ENCODE measurements at places on chromosomes 5 and 9.

DNA sequence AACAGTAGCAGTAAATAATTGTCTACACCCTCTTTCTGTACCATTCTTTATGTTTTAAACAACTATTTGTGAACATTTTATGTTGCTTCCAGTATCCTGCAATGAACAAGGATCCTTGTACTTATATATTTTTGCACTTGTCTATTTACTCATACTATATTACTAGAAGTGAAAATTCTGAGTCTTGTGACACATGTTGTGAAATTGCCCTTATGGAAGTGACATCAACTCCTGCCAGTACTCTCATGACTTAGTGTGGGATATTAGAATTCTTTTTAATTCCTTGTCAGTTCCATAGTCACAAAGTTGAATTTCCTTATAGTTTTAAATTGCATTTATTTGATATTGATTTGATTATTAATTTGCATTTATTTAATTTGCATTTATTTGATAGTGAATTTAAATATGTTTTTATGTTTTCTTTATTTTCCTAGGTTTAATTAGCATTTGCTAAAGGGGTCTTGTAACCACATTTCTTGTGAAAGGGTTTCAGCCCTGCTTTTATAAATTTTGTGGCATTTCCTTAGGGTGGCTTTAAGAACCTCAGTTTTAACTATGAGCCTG, 27.7 kb downstream of the PARP8 start:
- ATAC-seq: peak; percentile 32

DNA sequence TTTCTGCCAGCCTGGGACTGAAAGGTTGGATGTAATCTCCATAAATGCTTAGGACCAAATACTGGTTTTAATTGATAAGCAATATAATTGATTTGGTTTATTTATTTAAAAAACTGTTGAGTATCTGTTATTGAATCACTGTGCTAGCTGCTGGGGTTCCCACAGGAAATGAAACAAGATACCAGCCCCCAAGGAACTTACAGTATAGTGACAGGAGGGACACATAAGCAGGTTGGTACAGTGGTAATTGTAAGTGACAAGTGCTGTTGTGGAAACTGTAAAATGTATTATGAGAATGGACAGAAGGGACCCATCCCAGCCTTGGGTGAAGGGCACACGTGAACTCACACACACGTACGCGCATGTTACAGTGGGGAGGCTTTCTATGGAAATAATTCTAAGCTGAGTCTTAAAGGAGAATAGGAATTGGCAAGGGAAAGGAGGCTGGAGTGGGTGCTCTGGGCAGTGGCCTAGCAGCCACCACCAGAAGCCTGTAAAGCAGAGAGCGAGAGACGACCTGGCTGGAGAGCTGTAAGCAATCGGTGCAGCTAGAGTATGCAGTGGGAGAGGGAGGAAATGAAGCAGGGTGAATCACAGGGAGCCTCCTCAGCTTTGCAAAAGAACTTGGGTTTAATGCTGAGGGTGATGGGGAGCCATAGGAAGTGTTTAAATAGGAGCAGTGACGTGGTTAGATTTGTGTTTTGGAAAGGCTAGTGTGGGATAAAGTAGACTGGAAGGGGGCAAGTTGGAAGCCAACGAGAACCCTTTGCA, 39.3 kb downstream of the GLRA1 start:
- no peak for ATAC-seq

DNA sequence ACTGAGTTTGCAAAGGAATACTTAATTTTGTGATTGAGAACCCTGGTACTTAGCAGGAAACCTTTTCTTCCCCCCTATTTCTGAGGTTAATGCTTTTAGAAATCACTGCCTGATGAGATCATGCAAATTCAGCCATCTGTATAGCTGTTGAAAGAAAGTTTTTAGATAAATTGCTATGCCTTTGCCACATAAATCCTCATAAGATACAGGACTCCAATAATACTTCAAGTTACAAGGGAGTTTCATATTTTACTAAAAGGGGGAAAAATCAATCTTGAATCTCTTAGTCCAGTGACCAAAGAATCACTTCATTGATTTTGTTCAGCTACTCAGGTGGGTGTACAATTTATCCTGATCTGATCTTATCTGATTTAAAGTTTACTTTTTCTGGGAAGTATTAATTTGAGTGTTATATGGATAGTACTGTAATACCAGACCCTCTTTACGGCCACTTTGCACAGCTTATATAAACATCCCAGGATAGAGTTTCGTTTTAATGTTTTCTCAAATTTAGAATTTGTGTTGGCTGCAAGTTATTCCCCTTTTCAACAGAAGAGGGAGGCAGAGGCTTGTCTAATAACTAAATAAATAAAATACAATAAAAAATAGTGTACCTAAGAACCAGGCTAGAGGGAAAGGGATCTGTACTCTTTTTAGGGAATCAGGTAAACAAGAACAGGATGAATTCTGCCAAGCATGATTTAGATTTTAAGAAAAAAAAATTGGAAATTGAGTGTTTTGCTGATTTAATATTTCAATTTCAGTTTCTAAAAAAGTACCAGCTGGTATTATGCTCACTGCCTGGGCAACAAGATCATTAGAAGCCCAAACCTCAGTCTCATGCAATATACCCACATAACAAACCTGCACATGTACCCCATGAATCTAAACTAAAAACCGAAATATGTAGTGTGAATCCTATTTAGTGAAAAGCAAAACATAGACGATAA, 69.1 kb downstream of the PSAT1 start:
- ATAC-seq: no peak

DNA sequence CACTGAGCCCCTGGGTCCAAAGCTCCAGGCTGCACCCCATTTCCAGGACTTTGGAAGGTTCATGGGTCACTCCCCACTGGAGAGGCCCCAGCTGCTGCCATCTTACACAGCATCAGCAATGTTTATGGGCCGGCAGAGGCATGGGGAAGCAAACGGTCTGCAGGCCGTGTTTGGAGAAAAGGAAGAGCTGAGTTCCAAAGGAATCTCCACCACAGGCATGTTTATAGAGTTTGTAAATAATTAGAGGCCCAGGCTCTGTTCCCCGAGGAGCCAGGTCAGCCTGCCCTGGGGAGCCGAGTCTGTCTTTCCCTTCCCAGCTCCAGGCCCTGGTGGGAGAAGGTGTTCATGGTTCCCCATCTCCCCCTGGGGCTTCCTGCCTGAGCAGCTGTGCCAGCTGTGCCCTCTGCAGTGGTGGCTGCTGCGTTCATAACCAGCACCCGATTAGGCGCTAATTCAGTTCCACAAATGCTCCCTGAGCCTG, 64.8 kb downstream of the COL27A1 start:
- ATAC-seq: no peak

DNA sequence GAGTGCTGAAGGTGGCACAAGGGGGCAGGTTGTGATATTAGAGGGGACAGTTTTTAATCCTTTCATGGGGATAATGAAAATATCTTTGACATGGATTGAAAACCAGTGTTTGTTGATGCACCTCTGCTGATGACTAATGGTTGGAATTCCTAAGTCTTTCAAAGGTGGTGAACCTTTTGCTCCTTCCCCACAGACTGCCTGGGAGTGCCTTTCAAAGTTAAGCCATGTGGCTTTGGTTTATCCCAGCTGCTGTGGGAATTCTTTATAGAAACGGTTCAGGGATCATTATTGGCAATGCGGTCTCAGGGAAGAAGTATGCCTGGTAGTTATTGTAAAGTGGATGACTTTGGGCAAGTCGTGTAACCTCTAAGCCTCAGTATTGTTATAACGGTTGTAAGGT, 45.7 kb downstream of the PIP5K1B start:
- no peak for ATAC-seq

DNA sequence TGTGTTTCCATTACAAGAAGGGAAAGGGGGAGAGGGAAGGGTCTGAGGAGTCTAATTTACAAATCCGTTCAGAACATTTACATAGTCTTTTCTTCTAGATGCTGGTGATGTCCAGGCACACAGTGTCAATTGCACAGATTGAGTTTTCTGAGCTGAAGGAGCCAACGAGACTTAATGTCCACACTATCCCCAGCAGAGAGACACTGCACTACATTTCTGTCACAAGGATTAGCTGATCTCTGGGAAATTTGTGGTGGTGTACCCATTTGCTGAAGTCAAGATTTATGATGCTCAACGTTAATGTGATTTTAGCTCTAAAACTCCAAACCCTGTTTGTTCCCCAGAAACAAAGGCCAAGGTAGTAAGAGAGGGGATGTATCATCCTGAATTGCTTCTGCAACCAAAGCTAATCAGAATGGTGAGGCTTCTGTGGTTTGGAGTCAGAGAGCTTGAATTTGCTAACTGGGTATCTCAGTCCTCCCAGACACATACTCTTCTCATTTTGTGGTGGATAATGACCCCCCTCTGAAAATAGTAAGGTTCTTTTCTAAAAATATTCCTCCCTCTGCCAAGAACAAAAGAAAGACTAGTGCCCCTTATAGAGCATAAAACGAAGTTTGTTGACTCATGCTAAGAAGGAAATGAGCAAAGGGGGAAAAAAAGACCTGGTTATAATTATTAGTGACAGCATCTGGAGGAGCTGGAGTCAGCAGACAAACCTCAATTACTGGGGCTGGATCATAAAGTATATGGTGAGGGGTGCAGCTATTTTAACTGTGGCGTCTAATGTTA, 416.9 kb downstream of the PSAT1 start:
- ATAC-seq: no peak

GRCh38 chr5:100131161-100131560, 404.0 kb upstream of the FAM174A start:
- ATAC-seq: no peak

DNA sequence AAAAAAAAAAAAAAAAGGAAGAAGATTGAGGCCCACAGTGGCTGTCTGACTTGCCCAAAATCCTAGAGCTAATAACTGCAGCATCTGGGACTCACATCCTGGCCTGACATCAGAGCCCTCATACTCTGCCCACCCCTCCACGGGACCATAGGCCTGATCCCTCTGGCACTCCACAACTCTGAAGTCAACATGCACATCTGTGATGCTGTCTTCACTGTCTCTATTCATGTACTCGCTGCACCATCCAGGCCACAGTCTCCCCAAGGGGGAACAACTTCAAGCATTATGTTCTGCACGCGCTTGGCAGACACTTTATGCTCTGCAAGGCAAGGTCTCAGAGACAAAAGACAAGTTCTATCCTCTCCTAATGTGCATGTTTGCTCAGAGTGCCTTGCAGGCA, 158.2 kb downstream of the SPOCK1 start:
- ATAC-seq: no peak

DNA sequence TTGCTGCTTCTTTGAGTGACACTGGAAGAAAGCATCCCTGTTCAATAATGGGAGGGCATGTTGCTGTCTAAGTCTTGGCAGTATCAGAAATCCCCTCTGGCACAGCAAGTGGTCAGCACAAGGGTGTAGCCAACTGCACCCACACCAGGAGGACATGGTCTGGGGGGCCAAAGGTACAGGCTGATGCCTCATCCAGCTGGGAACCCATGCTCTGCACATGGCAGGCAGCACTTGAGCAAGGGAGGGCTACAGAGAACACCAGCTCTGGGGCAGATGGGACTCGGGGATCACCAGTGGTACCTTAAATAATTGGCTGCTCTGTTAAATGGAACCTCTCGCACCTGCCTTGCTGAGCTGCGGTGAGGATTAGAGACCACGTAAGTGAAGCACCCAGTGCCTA, 265.2 kb downstream of the SYK start:
- no peak for ATAC-seq

DNA sequence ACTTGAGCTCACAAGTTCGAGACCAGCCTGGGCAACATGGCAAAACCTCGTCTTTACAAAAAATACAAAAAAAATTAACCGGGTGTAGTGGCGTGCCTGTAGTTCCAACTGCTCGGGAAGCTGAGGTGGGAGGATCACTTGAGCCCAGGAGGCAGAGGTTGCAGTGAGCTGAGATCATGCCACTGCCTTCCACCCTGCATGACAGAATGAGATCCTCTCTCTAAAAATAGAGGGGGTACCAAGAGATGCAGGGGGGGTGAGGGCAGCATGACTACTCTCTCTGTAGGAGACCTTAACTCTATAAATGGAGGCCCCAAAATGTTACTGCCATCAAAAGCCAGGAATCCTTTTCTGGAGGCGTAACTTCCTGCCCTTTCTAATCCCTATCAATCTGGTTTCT, 243.9 kb downstream of the DOCK8 start:
- no peak for ATAC-seq

DNA sequence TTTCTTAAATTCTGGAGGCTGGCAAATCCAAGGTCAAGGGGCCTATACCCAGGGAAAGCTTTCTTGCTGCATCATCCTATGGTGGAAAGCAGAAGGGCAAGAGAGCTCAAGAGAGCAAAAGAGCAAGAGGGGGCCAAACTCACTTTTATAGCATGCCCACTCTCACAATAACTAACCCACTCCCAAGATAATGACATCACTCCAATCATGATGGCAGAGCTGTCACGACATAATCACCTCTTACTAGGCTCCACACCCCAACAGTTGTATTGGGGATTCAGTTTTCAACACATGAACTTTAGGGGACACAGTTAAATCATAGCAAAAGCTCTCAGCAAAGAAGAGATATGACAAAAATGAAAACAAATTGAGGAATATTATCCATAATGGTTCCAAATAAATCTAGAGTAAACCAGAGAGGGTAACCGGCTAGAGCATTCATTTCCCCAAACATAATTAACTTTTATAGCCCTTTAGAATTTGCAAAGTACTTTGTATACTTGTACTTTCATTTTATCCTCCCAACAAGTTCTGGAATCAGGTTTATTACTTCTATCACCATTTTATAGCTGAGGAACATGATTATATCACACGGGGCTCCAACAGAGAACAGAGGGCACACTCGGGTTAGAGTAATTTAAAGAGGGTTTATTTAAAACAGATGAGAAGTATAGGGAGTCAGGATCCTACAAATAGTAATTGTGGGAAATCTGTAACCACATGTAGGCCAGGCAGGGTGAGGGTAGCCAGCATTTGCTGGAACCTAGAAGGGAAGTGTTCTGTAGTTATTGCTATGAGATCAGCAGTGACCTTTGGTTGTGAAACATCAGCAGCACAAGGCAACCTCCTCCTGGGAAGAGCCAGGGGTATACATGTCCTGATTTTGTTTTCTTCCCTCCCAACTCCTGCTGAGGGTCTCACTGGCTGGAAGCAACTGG, 7.2 kb upstream of the TARS1 start:
- ATAC-seq: no peak

DNA sequence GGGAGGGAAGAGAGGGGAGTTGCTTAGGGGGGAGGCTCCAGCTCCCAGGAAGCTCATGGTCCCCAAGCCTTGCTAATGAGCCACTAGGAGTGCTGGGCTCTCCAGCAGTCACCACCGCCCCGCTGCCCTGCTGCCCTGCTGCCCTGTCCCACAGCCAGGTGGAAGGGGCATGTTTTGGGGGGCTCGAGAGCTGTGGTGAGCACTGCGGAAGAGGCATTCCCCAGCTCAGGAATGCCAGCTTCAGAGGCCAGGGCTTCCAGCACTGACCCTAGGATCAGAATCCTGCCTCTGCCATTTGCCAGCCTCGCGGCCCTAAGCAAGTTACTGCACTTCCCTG, 16.9 kb downstream of the SLC6A7 start:
- ATAC-seq: no peak

- no peak for ATAC-seq
These were observed 2.1 kb upstream of the PRDM12 start for GRCh38 chr9:130662099-130662969.

GRCh38 chr9:71725590-71726338, 42.5 kb downstream of the CEMIP2 start:
- ATAC-seq: no peak
